ENCODE measurements at places on chromosomes 5 and 9. TPM values are rescaled to one million over a fixed set of nuclear protein-coding genes. Genes with fewer than 3 reads are reported as not detected.

GRCh38 chr9:128841694-128842492 lies 12.3 kb upstream of the SPOUT1 start:
- DNase-seq, result no peak

Gene ZBED3
- total RNA-seq, result 7.0 TPM

- no peak for DNase-seq
These were observed 41.8 kb downstream of the NUP214 start for GRCh38 chr9:131167146-131167692.

GRCh38 chr5:102682101-102682647 lies 72.9 kb upstream of the PAM start:
- DNase-seq, result no peak

- no peak for DNase-seq
These were observed 12.7 kb upstream of the PRR16 start for GRCh38 chr5:120451445-120451844.

GRCh38 chr5:92409134-92409533 lies 1026.0 kb upstream of the ARRDC3 start:
- DNase-seq, result no peak

- no peak for DNase-seq
These were observed 225.0 kb downstream of the VPS13A start for GRCh38 chr9:77402286-77402685.

- DNase-seq, result no peak
These were observed 19.5 kb downstream of the XRCC4 start for GRCh38 chr5:83096660-83097339.

Gene SEMA5A
- total RNA-seq, result under 0.01 TPM

DNA sequence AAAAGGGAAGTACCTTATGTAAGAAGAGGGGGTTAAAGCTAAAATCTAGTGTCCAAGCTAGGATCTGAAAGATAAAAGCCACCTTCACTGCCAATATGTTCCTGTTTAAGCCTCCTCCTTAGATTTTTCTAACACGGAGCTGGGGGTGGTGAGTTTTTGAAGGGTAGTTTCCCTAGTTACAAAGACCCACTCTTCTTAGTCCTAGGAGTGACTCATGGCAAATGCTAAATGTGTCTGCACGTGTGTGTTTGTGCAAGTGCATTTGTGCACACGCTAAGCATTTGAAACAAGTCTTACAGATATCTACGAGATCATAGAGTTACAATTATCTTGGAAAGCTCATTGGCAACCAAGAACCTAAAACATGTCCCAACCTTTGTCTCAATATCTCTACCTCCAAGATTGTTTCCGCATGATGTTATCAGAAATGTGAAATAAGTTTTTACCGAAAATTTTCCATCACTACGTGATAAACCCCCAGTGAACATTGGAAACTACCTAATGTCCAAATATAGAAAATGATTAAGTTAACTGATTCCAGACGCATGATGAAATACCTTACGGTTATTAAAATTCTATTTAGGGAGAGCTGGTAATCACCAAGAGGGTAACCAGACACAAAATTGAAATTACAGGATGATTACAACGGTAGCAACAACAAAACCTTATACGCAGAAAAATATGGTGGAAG lies 78.0 kb upstream of the HRH2 start:
- DNase-seq, result no peak

DNA sequence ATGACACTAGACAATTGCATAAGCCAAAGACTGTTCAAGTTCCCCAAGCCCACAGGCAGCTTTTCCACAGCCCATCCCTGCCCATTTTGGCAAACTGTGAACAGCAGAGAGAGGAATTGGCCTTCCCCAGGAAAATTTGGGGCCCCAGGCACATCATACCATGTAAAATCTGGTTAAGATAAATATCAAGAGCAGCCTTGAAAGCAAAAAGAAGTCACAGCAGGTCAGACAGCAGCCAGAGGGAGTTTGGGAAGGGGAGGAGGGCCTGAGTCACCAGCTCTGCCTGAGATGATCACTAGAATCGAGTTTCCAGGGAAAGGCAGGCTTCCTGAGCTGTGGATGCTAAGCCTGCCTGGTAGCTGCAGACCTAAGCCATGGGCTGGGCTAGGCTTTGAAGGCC lies 179.2 kb downstream of the RFK start:
- no peak for DNase-seq

DNA sequence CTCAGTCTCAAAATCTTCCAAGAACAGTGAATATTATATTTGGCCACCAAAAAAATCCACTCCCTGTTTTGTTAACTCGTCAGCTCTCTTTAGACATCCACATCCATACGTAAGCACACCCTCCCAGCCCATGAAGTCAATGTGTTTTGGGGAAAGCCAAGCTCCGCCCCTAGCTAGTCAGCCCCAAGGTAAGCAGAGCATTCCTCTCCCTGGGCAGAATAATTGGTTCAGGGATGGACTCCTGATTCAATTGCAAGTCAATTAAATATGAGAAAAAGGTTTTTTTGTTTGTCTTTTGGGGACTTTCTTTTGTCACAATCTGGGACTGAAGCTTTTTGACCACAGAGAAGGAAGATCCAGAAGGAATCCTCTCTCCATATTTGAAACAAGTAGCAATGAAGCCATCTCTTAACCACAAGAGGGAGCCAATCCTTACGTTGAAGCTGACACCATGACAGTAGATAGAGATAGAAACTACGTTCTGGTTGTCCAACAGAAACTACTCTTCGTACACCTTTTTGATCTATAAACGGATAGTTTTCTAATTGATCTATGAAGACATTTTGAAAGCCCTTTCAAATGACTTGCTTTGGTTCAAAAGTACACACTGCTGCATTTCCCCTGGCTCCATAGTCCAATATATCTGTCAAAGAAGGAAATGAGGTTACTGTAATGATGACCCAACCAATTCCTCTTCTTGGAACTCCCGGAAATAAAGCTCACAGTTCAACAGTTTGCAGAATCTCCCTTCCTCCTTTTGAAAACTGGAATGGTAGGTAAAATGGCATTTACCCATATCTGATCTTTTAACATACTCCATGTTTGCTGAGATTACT lies 166.4 kb downstream of the TLE1 start:
- DNase-seq, result peak; percentile 31

DNA sequence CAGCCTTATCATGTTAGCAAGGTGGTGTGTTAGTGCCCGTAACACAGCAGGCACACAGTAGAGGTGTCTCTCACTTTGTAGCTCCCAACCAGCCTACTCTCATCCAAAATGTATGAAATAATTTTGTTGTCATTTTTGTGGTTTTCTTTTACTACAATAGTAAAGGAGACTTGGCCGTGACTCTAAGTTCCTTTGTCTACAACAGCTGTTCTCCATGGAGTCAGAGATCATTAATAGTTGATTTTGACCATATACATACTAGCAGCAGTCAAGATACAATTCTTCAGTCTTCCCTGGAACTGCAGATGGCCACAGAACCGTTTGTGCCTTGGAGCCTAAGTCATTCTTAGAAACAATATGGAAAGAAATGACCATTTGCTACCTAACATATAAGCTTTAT lies 567.1 kb downstream of the TLR4 start:
- no peak for DNase-seq

- no peak for DNase-seq
These were observed 68.8 kb downstream of the ANKRD55 start for GRCh38 chr5:56164376-56164775.

Gene CCL27
- total RNA-seq, result not detected

Gene PCDHB8
- not detected for total RNA-seq

DNA sequence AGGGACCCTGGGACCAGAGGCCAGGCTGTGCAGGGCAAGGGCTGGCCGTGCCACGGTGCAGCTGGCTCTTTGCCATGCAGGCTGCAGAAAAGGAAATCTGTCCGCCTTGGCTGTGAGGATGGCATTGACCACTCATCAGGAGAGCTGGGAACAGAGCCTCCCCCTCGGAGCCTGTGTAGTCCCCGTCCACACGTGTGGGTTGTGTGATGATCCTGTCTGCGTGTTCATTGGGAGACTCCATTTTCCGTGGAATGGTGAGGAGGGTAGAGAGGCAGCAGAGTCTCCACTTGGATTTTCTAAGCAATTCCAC lies 47.7 kb downstream of the EHMT1 start:
- DNase-seq, result no peak

Gene ADGRD2
- under 0.01 TPM for total RNA-seq

Gene CEP72
- 5.9 TPM for total RNA-seq

GRCh38 chr9:110579034-110579861 lies at the start of gene SVEP1:
TSS of gene SVEP1 (minus strand) at chr9:110579741. CDS start at chr9:110579543, 198 bp downstream.
- DNase-seq, result peak; percentile 5

DNA sequence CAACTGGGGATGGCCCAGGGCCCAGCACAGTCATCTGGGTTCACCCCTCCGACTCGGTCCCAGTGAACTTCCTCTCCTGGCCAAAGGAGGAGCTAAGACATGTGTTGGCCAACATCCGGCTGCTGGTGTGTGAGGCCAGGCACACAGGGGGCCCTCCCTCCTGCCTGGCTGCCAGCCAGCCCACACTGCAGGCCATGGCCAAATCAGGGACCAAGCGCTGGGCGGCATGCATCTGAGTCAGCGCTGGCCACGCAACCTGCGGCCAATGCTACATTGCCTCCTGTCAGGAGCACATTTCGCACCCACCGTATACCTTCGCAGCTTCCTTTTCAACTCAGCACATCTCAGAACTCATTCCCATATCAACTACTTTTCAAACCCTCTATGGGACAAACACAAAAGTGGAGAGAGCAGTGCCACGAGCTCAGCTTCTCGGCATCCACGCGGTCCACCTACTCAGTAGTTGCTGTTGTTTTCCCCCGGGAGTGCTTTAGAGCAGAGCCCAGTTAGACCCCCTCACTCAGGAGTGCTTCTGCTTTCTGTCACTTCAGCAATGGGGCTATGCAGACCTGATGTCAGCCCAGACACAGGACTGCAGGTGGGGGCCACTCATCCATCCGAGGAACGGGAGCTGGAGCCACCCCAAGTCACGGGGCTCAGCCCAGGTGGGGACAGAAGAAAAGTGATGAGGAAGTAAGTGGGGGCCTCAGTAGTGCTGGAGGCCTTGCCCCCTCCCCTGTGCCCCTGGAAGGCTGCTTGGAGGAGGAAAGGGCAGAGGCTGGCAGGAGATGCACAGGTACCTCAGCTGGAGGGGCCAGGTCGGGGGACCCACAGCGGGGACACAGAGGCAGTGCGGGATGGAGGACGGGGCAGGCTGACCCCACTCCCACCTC lies 13.9 kb downstream of the NINJ1 start:
- DNase-seq, result peak; percentile 89

DNA sequence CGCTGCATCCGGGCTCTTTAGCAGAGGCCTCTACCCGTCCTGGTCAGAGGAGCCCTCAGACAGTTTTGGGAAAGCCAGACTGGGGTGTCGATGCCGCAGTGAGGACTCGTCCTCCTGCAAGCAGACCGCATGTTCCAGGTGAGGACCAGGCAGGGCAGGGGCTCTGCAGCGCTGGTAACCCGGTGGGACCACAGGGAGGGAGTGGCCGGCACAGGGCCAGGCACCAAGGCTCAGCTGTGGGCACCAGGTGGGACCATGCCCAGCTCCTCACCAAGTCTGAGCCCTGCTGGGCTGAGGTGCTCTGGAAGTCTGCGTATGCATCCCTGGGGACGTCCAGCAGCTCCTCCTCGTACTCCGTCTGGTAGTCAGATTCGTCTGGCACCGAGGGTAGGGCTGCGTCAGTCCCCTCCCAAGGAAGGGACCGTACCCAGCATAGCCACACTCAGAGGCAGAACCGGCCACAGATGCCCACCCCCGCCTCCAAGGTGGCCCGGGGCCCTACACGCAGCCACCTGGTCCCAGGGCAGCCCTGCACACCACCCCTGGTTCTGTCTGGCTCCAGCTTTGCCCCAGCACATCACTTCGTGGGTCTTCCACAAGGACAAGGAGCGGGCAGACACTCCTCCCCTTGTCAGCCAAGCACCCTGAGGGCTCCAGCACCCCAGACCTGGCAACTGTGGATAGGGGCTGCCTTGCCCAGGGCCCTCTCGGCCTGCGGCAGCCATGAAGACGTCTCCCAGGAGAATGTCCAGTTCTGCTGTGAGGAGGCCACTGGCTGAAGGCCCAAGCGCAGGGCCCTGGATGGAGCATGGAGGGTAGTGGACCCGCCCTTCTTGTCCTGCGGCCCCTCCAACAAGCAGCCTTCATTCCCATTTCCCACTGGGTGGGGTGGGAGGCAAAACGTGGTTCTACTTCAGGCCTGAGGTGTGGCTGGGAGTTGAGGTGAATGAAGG lies 1.5 kb upstream of the NSMF start:
- no peak for DNase-seq

DNA sequence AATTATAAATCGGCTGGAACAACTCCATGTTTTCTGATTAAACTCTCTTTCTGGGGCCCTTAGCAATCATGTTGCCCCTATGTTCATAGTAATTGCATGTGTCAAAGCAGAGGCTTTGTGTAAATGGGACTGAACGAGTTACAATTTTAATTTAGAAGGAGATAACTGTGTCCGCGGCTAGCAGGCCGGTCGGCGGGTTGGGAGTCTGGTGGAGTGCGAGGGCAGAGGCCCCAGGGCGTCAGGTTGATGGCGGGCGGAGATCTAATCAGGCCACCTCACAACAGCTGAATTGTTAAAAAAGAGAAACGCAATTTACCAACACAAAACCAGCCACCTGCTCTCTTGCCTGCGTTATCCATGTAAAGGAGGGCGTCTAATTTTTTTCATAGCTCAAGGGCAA lies 134.9 kb upstream of the LPCAT1 start:
- no peak for DNase-seq

- DNase-seq, result no peak
These were observed 124.3 kb downstream of the SUSD1 start for GRCh38 chr9:112050544-112051475.

Gene GCNT4
- 0.27 TPM for total RNA-seq

DNA sequence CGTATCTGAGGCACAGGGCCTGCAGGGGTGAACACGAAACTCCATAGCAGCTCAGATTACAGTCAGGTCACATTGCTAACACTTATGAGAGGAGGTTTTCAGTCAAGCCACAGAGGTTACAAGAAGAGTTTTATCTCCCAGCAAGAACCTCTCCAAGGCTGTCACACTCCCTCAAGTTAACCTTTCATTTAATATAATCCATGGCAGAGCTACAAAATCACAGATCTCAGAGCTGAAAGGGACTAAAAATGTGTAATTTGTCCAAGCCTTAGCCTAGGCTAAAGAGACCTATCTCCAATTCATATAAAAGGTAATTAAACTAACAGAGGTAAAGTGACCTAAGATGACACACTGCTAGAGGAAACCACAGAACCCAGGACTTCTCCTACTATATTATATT lies 57.2 kb downstream of the MLANA start:
- DNase-seq, result no peak

GRCh38 chr9:133864011-133864410 lies 125.9 kb upstream of the SARDH start:
- no peak for DNase-seq

Data from hematopoietic multipotent progenitor cell (in vitro differentiated cells).